ENCODE measurements at places on chromosomes 16 and 17. TPM values are rescaled to one million over a fixed set of nuclear protein-coding genes. Genes with fewer than 3 reads are reported as not detected.

DNA sequence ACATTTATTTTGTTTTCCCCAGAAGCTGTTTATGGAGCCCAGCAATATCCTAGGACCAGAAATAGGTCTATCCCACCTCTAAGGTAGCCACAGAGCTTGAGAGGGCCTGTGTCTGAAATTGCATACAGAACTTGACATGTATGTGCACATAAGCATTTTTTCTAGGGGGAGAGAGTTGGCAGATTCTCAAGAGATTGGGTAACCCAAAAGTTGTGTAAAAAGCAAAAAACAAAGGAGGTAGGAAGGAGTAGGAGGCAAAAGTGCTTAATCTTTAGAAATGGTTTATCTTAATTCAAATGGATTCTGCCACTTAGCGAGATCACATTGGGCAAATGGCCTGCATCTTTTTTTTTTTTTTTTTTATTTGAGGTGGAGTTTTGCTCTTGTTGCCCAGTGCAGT, 3.5 kb downstream of the PLK1 start:
- no peak for DNase-seq

G6PC3 gene
- total RNA-seq, result 89.1 TPM

ZNF200 gene
- total RNA-seq, result 17.2 TPM

- DNase-seq, result peak; percentile 51
Observed at GRCh38 chr16:56869513-56870275, 4.7 kb downstream of the SLC12A3 start.

GRCh38 chr17:73582359-73582758, 61.9 kb downstream of the SDK2 start:
- DNase-seq, result no peak

MT4 gene
- not detected for total RNA-seq

GRCh38 chr17:19763416-19763815, 15.3 kb upstream of the ALDH3A1 start:
- DNase-seq, result no peak

NPTX1 gene
- 0.53 TPM for total RNA-seq

METRN gene
- 71.9 TPM for total RNA-seq

ZNF19 gene
- total RNA-seq, result 5.8 TPM

GRCh38 chr16:51321251-51321650, 170.2 kb upstream of the SALL1 start:
- peak; percentile 12 for DNase-seq

DNA sequence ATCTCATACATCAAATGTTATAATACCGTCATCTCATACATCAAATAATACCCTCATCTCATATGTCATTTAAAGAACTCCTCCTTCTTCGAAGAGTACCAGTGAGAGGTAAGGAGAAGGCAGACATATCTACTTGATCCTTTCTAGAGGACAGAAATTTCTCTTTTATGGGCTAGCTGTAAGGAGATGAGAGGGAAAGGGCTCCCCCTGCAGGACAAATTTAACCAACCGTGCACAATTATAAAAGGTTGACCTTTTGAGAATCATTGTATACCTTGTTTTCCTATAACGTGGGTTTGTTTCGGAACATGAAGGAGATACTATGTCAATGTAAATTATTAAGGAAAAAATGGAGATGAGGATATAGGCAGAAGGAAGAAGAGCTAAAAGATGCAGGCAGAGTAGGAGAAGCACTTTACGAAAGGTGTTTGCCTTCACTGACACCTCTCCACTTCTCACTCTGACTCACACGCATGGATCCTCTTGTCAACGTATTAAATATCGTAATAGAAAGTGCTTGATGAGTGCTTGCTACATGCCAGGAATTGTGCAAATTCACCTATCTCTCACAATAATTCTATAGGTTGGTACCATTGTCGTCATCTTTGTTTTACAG, 465.9 kb upstream of the ERCC4 start:
- DNase-seq, result peak; percentile 55

DNA sequence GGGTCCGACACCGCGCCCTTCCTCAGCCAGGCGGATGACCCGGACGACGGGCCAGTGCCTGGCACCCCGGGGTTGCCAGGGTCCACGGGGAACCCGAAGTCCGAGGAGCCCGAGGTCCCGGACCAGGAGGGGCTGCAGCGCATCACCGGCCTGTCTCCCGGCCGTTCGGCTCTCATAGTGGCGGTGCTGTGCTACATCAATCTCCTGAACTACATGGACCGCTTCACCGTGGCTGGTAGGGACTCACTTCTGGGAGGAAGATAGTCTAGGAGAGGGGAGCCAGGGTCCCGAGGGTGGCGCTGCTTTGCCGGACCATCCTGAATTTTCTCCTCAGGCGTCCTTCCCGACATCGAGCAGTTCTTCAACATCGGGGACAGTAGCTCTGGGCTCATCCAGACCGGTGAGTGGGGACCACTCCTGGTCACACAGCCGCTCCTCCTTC, 601 bp downstream of the SPNS1 start:
- no peak for DNase-seq

GRCh38 chr17:10332515-10332914, 40.3 kb downstream of the MYH13 start:
- no peak for DNase-seq

TMEM235 gene
- not detected for total RNA-seq

BTBD17 gene
- total RNA-seq, result not detected

TSR3 gene
- 179 TPM for total RNA-seq

- DNase-seq, result peak; percentile 60
Observed at GRCh38 chr16:25838724-25839186, 147.0 kb downstream of the HS3ST4 start.

- no peak for DNase-seq
Observed at GRCh38 chr17:2712300-2713043, 908 bp upstream of the CLUH start.

DNA sequence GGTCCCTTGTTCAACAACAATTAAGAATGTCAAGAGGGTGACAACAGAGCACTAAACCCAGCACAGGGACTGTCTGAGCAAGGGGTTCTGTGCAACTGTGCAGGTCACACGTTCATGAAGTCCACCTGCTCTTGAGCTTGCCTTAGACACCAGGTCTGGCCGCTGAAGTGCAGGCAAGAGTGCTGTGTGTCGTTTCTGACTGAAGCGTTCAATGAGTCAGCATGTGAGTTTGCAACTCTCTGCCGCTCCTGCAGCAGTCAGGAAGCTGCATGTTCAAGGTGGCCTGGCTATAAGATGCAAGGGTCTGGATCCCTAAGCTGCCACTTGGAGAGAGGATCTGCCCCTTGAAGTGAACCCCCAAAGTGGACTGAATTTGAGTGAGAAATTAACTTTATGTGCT, 332.7 kb upstream of the HSBP1 start:
- no peak for DNase-seq

DNA sequence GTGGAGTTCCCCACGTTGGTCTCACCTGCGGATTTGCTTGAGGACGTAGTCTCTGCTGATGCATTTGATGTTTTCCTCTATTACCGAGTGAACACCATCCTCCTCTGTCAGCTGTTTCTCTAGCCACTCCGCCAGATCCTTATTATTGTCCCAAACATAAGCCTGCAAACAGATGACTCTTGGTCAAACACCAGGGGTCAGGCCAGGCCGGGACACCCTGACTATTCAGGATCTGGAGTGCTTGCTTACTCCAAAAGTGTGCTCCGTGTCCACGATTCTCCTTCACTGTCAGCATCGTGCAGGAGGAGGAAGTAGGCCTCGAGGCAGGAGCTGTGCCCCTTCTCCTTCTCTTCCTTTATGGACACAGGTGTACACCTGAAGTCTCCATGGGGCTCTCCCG, 140.2 kb downstream of the AATF start:
- DNase-seq, result no peak

DNA sequence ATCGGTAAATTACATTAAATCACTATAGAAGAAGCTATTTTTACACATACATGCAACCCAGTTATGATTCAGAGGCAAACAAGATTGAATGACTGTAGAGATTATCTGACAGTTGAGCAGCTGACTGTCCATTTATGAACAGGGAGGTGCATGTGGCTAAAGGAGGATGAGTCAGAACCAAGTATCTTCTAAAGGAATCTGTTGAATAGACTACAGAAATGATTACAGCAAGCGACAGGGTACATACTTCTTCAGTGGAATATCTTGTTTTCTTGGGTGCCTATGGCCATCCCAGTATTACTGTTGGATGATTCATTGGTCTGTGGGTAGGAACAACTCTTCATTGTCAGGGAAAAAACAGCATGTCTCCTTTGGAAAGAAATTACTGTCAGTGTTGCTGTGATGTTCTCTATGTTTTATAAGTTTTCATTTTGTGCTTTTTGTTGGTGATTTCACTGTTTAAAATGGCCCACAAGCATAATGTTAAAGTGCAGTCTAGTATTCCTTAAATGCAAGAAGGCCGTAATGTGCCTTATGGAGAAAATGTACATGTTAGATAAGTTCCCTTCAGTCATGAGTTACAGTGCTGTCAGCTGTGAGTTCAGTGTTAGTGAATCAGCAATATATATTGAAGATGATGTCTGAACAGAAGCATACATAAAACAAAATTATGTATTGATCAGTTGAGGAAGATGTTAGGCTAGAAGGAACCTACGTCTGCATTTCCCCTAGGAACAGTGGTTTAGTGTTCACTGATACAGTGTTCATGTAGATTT, 27.0 kb downstream of the CBFB start:
- peak; percentile 96 for DNase-seq

DNA sequence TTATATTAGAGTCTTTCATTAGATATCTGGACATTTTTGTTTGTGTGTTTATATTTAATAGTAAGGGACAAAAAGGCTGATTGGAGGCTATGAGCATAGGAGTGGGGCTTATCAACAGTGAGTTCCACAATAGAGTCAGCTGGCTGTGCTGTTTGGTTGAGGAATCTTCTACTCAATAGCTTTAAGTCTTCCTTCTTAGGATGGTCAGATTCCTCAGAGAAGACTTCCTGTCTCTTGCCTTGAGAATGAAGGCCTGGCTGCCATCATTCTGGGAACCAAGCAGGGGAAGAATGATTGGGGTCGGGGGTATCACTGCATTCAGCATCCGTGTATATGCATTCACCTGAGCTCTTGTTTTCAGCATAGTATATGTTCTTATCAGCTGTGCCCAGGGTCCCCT, 31.9 kb upstream of the ABCC11 start:
- no peak for DNase-seq

KRT31 gene
- total RNA-seq, result not detected

DNA sequence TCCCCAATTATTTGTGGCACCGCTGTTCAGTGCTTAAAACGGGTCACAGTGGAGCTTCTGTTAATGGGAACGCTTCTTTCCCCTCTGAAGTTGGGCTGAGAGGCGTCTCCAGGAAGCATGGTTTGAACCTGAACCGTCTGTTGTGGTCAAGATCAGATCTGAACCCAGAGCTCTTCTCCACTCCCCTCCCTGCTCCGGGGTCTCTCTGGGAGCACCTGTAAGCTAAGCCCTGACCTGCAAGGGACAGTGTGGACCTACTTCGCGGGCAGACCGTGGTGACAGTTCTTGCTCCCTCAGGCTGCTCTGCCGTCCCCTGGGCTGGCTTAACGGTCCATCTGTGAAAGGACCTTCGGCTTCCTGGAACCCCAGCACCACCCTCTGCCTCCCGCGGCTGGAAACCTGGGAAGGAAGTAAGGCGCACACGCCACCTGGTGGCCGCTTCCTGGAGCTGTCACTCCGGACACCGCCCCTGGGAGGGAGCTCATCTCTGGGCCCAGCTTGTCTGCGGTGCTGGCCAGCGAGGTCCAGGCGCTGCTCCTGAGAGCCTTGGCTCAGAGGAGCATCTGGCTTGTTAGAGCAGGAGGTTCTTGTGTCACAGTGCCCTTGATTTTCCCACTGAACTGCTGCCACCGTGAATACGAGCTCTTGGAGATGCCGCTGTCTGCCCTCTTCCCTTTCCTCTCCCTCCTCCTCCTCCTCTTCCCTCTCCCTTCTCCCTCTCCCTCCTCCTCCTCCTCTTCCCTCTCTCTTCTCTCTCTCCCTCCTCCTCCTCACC, 518.5 kb upstream of the EEF2KMT start:
- peak; percentile 7 for DNase-seq

NUP85 gene
- total RNA-seq, result 55.6 TPM

DNA sequence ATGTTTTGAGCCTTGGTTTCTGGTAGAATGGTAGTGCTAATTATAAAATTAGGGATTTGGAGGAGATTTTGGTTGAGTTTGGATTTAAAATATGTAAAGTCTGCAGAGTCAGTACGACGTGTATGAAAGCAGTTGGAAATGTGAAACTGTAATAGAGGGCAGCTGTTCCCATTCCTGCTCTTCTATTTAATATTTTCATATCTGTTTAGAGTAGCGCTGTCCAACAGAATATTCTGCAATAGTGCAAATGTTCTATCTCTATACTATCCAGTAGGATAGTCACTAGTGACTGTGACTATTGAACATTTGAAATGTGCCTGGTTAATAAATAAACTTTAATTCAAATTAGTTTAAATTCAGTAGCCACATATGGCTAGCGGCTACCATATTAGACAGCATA, 443.4 kb upstream of the SOX9 start:
- no peak for DNase-seq

GRCh38 chr17:51000835-51001638, 119.6 kb downstream of the SPAG9 start:
- DNase-seq, result peak; percentile 74

DNA sequence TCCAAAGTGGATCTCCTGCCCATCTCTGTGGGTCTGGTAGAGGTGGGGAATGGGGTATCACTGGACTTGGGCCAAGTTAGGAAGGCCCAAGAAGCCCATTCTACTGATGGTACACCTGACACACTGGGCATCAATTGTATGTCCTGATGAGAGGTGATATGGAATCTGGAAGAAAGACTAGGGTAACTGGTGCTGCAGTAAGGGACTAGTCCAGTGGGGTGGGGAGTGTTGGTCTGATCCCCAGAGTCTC, 5.9 kb upstream of the NFATC3 start:
- no peak for DNase-seq

NPIPB2 gene
- total RNA-seq, result not detected

- no peak for DNase-seq
Observed at GRCh38 chr16:62408760-62409159, 372.5 kb upstream of the CDH8 start.

- peak; percentile 35 for DNase-seq
Observed at GRCh38 chr16:69286941-69287713, 24.0 kb upstream of the VPS4A start.

DNA sequence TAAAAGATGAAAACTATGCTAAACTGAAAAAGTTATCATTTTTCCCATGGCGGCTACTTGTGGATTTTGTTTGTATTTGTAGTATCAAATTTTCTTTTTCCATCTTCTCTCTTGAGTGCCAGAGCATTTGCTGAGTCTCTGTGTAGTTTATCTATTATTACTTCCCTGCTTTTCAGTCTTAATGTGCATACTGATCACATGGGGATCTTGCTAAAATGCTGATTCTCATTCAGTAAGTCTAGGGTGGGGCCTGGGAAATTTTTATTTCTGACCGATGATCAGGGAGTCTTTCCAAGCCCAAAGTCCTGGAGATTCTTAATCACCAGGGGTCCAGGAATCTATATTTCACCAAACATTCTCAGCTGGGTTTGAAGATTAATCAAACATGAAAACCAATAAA, 189.0 kb upstream of the GOT2 start:
- no peak for DNase-seq
